ENCODE measurements at places on chromosomes 1 and 21.

DNA sequence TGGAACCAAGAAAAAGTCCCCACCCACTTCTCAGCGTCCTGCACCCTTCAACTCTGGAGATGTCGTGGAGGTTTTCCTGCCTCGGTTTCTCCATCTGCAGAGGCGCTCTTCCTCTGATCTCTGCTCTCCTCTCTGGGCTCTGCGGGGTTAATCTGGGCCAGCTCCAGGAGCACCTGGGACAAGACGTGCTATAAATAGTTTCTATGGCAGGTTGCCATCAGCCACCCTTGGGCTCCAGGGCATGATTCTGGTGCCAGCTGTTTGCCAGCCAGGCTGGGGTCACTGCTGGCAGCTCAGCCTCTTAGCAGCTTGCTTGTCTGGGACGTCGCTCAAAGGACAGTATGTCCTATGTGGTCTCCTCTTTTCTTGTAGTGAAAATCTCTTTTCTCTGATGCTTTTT is 137.1 kb downstream of the ACTL8 start:
- DNase-seq: no peak

GRCh38 chr1:203300441-203301330 is 4.6 kb upstream of the BTG2 start:
- no peak for DNase-seq

DNA sequence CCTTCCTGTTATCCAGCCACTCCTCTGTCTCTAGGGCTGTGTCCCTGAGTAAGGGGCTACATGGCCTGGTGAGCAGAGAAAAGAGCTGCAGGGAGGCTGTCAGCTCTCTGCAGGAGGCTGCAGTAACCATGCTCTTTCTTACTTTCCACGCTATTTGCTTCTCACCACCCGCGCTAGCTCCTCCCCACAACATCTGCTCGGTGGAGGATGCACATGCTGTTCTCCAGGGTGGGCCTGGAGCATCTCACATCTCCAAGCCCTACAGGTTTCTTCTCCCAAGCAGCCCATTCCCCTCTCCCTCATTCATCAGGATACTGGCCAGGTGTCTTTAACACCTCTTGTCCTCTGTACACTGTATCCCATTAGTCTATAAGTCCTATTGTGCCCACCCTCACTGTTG is 103.8 kb downstream of the IER5 start:
- no peak for DNase-seq

- DNase-seq: peak; percentile 86
Measured at GRCh38 chr1:241998412-241998921, 431 bp downstream of the MAP1LC3C start.

DNA sequence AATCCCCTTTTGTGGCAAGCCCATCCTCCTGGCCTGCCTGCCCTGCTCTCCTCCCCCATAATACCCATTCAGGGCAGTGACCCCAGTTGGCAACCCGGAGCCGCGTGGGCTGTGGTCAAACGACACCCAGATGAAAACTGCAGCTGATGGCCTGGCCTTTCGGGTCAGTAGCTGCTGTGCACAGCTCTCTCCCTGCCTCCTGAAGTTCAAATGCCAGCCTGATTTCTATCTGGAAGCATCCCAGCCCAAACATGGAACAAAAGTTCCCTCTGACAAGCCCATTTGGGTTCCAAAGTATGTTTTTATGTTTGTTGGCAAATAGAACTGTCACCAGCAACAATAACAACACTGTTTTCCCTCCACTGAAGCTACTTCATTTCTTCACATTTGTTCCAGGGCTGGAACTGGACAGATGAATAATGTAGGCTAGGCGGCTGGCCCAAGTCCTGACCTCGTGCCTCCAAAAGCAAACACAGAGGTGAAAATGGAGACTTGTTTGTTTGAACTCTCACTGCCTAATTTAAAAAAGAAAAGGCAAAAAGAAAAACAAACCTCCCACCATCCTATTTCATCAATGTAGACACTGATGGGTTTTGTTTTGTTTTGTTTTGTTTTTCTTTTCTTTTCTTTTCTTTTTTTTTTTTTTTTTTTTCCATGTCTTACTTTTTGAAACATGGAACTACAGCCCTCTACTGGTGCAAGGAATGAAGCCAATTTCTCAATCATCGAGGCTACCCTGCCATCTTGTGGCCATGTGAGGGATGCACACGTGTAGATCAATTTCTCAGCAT is 179.0 kb downstream of the ADSS2 start:
- DNase-seq: peak; percentile 77

DNA sequence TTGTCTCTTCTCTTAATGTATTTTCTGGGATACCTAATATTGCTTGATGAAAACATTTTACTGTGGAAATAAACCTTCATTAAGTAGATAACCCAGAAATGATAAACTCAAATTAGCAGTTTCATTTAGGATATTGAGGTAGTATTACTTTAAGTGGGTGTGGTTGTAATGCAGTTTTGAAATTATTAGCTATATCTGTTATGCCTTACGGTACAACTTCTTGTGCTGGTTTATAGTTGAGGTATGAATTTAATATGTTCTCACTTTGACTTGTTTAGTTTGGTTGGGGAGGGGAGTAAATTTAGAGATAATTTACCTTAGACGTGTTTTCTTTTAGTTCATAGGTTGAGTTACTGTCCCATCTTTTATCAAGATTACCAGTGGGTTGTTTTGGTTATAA is 111.0 kb downstream of the POU2F1 start:
- no peak for DNase-seq

DNA sequence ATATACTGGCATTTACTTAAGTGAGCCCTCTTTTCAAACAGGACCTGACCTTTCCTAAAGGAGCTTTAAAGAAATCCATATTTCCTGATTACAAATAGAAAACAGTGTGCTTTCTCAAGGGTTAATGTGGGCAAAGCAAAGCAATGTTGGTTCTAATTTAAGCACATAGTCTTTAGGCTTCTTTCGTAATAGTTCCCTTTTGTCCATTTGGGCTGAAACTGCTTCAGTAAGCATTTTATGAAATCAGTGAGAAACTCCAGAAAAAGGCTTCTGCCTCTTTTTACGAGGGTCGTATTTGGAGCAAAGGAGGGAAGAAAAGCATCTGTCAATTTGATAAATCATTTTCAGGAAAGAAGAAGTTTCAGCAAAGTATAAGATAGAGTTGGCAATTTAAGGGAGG is 331.2 kb downstream of the KIF26B start:
- DNase-seq: no peak

DNA sequence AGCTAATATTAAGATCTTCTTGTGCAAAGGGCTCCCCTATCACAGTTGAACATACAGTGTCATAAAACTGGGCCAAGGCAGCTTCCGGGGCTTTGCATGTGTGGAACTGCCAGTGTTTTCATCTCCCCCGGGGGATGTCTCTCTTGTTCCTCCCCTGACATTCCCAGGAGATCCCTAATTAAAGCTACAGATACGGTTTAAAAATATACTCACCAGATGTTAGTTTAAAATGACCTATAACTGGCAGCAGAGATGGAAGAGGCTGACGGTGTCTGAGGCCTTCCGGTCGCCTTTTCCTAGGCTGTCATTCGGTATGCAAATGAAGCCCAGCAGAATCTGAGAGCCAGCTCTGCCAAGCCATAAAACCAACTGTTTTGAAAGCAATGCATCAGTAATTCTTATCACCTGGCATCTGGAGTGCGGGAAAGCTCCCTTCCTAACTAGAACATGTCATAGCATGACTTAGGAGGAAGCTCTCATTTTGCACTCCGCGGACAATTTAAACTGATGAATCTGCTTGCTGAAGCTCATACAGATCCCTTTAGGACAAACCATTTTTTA is 436.5 kb upstream of the VAMP3 start:
- no peak for DNase-seq

GRCh38 chr1:150299716-150300115 is 6.1 kb downstream of the MRPS21 start:
- no peak for DNase-seq

DNA sequence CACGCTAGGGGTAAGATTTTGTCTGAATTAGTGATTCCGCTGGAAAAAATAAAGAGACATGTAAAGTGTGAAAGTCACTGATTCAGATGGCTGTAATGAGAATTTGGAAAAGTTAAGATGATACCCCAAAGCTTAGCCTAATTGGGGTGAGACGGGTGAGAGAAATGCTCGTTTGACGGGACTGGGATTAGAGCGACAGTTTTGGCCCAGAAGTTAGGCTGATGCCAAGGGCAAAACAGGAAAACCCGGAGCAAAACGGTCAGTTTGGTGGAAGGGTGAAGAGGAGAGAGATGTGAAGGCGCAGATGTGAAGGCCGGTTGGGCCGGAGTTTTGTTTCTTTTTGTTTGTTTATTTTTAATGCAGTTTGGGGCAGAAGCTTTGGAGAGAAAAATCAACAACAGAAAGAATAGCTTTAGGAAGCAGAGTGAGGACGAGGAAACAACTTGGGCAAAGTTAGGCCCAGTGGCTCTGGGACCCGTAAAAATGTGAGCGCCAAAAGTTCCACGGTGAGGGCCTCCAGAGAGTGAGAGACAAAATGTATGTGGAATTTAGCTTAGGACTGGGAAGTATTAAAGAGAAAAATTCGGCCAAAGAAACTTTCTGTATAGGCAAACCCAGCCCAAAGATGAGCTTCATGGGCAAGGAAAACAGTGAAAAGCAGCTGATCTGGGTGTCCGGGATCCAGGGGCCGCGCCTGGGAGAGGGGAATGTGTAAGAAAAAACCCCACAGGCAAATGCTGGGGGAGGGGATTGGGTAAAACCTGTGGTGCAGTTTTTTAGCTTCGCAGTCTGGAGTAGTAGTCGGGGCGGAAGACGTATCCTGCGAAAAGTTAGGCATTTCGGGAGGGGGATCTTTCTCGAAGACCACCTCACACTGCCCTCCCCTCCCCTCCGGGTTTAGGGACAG is 1.2 kb downstream of the DMRTA2 start:
- DNase-seq: no peak

DNA sequence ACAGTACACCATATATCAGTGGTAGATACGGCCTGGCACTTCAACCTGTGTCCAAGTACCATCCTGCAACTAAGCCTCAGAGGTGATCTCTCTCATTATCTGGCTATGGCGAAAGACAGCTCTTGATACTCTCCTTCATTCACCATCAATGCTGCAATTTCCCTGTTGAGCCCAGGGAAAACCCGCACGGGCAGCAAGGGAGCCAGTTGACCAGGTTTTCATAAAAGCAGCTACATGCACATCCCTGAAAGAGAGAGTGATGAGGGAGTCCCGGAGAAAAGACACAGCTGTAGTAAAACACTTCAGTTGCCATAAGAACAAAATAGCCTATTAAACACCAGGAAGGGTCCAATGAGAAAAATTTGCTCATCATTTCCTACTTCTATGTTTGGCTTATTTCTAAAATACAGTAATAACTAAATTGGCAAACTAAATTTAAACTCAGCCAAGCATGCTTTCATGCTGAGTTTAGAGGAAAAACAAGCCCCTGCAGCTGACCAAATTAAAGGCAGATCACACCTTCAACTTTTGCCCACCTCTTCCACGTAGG is 68.3 kb downstream of the CAPZB start:
- no peak for DNase-seq

DNA sequence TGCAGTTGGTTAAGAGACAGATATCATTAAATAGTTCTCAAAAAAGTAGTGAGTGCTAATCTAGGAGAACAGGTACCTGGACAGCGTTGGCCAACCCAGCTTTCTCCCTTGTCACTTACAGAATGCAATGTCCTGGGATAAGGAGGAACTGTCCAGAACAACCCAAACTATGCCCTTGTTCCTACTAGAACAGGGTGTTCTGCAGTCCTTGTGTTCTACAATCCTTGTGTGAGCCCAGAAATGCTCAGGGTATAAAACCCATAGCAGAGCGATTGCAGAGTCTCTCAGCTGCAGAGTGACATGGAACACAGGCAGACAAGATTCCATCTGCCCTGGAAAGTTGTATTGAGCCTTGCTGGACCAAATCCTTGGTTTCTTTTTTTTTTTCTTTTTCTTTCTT is 83.5 kb upstream of the VANGL1 start:
- DNase-seq: no peak

- DNase-seq: no peak
Measured at GRCh38 chr1:157517016-157517415, 35.3 kb downstream of the FCRL5 start.

DNA sequence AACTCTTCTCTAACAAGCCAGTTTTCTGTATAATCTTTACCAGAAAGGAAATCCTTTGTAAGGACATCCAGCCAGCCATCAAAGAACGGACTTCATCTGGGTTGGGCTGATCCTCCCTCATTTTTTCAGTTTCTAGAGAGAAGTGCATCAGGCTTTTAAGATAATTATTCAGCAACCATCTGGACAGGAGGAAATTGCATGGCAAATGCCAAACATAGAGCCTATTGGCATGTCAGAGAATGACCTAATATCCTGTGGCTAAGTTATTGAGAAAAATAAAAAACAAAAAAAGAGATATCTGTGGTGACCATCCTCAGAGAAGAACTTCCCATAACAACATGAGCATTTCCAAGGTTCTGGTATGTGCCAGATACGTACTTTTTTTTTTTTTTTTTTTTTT is 74.9 kb upstream of the BEND5 start:
- no peak for DNase-seq

GRCh38 chr1:10380594-10381275 is 18.1 kb upstream of the PGD start:
- peak; percentile 74 for DNase-seq

- peak; percentile 23 for DNase-seq
Measured at GRCh38 chr1:226406401-226406881, 1.5 kb downstream of the PARP1 start.

GRCh38 chr1:165551469-165551868 is 7.7 kb downstream of the LRRC52 start:
- DNase-seq: no peak

DNA sequence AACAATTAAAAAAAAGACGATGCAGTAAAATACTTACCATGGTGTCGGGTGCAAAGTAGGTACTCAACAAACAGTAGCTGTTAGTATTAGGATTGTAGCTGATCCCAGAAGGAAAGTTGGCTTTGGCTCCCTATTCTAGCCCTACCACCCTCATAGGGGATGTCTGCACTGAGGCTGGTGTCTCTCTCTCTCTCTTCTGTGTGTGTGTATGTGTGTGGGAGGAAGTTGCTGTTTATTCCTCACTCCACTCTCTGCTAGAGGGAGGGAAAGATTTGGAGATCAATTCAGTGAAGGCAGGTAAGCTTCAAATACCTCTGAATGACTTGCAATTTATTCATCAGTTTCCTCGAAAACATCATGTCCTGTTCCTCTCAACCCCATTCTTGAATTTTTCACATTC is 124.4 kb downstream of the PTPRU start:
- no peak for DNase-seq

- peak; percentile 83 for DNase-seq
Measured at GRCh38 chr1:157490467-157491165, 61.7 kb downstream of the FCRL5 start.

All from sciatic nerve (tissue), 2 donors.